Cortex of kidney (tissue), 1 donor: ENCODE measurements at places on chromosomes 7 and 10.

DNA sequence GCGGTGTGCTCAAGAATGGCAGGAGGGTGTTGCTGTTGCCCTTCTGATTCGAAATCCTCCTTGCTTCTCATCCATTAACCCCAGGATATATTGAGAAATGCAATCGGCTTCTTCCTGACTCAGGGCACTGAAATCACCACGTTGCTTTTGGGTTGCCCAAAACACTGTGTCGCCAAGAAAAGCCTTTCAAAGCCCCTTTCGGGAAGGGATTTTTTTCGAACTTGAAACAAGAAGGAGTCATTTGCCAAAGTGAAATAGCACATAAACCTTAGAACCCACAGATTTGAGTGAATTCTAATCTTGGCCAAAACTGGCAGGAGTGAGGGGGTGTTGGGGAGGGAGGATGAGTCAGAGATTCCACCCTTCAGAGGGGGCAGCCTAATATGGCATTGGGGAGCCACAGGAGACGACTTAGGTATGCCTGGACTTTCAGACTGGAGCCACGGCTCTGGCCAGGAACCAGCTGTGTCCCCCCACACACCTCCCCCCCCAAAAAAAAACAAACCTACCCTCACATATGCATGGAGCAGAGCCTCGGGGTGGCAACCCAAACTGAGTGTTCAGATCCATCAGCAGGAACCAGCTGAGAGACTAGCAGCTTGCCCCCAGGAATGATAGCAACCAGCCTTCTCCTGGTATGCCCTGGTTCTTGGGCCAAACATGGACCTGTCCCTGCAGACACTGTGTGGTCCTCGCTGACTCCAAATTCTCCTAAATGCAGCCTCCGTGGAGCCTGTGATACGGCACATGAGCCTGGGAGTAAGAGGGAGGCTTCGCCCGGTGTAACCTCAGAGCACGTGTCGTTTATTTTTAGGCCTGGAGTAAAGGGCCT is 138.4 kb downstream of the FGFR2 start:
- DNase-seq, result no peak

DNA sequence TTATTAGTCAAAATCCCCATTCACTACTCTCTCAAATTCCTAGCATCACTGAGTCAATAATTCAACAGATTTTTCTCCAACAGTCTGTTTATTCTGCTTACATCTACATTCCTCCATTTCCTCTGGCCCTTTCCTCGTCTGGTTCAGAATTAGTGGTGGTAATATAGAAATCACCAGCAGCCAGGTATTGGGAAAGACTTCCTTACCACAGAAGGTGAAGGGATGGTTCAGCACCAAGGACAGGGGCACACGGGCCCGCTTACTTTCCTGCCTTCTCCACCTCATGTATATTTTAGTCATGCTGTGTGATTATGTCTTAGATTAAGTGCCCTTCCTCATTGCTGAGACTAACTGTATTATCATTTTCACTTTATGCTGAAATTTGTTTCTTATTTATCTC is 70.4 kb upstream of the APBB1IP start:
- no peak for DNase-seq

GRCh38 chr7:6575281-6576023 is 1.8 kb upstream of the ZDHHC4 start:
- no peak for DNase-seq

GRCh38 chr10:96918214-96919002 is 86.3 kb downstream of the LCOR start:
- DNase-seq, result no peak

DNA sequence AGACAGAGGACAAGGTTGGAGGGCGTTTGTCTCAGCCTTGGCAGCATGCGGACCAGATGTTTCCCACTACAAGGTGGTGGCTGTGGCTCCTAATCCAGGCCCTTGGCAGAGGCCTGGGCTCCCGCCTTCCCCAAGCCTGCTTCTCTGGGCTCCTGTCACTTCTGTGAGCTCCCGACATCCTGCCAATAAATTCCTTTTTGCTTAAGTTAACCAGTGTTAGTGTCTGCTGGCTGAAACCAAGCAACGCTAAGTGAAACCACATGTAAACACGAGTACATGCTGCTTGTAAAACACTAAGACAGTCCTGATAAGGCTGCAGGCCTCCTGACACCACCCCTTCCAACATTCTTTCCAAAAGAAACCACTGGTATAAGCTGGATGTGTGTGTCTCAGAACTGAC is 263.6 kb upstream of the ZMIZ1 start:
- no peak for DNase-seq

- peak; percentile 28 for DNase-seq
These were observed 9.4 kb upstream of the PSAP start for GRCh38 chr10:71860243-71861029.

DNA sequence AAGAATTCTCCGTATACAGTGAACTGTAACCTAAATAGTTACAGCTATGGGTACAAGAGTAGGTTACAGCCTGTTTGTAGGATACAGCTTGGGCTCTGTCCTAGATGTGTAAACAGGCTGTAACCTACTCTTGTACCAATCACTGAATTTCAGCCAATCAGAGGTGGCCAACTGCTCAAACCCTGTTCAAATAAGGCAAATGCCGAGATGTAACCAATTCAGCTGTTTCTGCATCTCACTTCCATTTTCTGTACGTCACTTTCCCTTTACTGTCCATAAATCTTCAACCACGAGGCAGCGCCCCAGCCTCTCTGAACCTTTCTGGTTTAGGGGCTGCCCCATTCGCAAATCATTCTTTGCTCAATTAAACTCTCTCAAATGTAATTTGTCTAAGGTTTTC is 8.3 kb upstream of the MMP21 start:
- DNase-seq, result no peak

GRCh38 chr10:19730167-19730906 is 85.9 kb upstream of the PLXDC2 start:
- DNase-seq, result no peak
